ENCODE measurements at places on chromosomes 5 and 9.

GRCh38 chr5:58025809-58026208 is 434.1 kb downstream of the PLK2 start:
- H3K4me3 ChIP-seq: no peak overlapping the region
- no peaks in the 10 kb centered on the region for H3K27me3 ChIP-seq
- H3K27ac ChIP-seq: no peak overlapping the region

DNA sequence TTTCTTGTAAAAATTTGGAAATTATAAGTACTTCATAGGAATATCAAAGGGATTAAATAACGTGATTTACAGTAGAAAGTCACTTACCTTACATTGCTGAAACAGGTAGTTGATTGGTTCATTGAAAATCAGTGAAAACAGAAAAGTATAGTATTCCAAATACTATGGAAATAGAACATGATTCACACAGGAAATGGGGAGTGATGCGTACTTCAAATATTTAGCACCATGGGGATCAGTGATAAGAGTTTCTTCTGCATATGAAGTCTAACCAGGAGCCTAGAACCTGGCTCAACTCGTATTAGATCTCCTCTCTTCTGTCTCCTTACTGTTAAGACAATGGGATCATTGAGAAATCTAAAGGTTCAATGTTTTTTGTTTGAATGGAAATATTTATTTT is 133.3 kb downstream of the FAM174A start:
- no peak overlapping the region for H3K27ac ChIP-seq
- no peaks in the 10 kb centered on the region for H3K36me3 ChIP-seq
- no peaks in the 10 kb centered on the region for H3K4me1 ChIP-seq
- no peak overlapping the region for H3K4me3 ChIP-seq

DNA sequence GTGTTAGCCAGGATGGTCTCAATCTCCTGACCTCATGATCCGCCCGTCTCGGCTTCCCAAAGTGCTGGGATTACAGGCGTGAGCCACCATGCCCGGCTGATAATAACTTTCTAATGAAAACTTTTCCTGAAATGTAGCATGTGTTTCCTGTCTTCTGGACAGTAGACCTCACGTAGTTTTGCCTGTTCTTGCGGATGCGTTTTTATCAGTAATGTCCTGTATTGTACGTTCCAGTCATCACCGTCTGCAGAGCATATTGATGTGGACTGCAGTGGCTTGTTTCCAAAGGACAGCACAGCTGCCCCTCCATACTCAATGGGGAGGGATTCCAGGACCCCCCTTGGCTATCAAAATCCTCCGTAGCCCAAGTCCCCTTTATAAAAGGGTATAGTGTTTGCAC is 12.8 kb downstream of the EXOC3 start:
- no peak for DNase-seq
- H3K4me3 ChIP-seq: no peak overlapping the region
- peaks cover 14% of the 10 kb centered on the region for H3K36me3 ChIP-seq

- no peak overlapping the region for H3K4me3 ChIP-seq
Measured at GRCh38 chr9:98825414-98825813, 17.9 kb downstream of the GALNT12 start.

- DNase-seq: no peak
- H3K4me1 ChIP-seq: peaks cover 11% of the 10 kb centered on the region
- H3K4me3 ChIP-seq: no peak overlapping the region
- H3K36me3 ChIP-seq: no peaks in the 10 kb centered on the region
Measured at GRCh38 chr9:38228331-38229103, 159.5 kb upstream of the SHB start.

DNA sequence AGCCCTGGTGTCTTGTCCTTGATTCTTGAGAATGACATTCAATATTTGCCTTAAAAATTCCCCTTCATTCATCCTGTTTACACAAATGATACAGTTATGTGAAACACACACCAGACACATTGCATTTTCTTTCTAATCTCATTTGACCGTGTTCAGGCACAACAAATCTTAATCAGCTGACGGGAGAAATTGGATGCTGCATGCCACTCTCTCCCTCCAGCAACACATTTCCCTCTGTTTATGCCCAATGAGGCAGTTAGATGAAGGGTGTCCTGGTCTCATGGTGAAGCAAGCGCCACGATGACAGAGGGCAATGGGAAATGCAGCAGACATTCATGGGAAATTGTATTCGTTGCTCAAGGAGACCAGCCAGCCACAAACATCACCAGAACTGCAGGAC is 3.2 kb upstream of the FGF1 start:
- H3K4me1 ChIP-seq: no peaks in the 10 kb centered on the region
- H3K4me3 ChIP-seq: no peak overlapping the region
- H3K36me3 ChIP-seq: no peaks in the 10 kb centered on the region
- no peak for DNase-seq
- no peaks in the 10 kb centered on the region for H3K27me3 ChIP-seq

DNA sequence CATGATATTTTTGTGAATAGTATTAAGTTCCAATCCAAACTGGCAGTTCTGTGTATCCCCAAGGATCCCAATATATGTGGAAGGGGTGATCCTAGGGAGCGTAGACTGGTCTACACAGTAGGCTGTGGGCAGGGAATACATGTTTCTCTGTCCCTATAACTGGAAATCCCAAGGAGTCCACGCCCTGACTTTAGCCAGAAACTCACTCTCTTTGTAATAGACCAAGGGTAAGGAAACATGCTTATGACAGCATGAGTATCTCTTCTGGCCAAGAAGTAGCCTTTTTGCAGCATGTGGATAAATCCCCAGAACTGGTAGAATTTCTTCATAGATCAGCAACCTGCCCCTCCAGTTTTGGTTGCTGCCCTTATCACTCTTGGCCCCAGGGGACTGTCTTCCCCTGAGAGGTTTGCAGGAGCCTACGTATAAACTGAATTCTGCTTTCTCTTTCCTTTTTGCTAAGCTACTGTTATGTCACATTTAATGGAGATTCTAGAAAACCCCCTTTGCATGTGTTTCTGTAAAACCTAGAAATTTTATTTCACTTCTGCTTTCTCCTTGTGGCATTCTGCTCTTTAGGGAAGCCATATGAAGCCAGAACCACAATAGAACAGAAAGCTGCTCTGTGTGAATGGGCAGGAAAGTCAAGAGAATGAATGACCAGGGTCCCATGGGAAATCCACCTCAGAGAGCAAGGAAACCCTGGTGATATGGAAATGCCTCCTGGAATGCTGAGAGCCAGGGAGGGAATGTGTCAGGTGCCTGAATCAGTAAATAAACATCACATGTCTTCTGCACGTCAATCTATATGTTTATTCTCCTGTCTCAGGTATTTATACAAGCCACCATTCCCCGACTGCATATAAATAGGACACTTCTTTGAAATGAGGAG is 3.5 kb downstream of the IFNA2 start:
- no peak overlapping the region for H3K27ac ChIP-seq
- H3K36me3 ChIP-seq: no peaks in the 10 kb centered on the region
- peak; percentile 91 for DNase-seq

- H3K4me3 ChIP-seq: peak overlapping the region; percentile 39
- H3K4me1 ChIP-seq: peaks cover 57% of the 10 kb centered on the region
- DNase-seq: peak; percentile 67
- peak overlapping the region; percentile 71 for H3K27ac ChIP-seq
- no peaks in the 10 kb centered on the region for H3K27me3 ChIP-seq
Measured at GRCh38 chr9:133954862-133955529, 37.1 kb downstream of the VAV2 start.

- H3K36me3 ChIP-seq: no peaks in the 10 kb centered on the region
- no peak overlapping the region for H3K4me3 ChIP-seq
- peaks cover 3% of the 10 kb centered on the region for H3K27me3 ChIP-seq
- H3K27ac ChIP-seq: no peak overlapping the region
- H3K4me1 ChIP-seq: no peaks in the 10 kb centered on the region
Measured at GRCh38 chr5:90709323-90710155, 150.9 kb downstream of the ADGRV1 start.

- H3K4me1 ChIP-seq: peaks cover 5% of the 10 kb centered on the region
Measured at GRCh38 chr5:437281-437771, 5.7 kb upstream of the EXOC3 start.

- H3K4me1 ChIP-seq: peaks cover 6% of the 10 kb centered on the region
- no peak overlapping the region for H3K27ac ChIP-seq
- no peak overlapping the region for H3K4me3 ChIP-seq
- H3K27me3 ChIP-seq: no peaks in the 10 kb centered on the region
- no peaks in the 10 kb centered on the region for H3K36me3 ChIP-seq
Measured at GRCh38 chr5:139726248-139726647, 69.4 kb upstream of the PSD2 start.

- peaks cover 5% of the 10 kb centered on the region for H3K36me3 ChIP-seq
- H3K4me1 ChIP-seq: peaks cover 28% of the 10 kb centered on the region
- no peak overlapping the region for H3K4me3 ChIP-seq
- DNase-seq: no peak
Measured at GRCh38 chr9:121153642-121154041, 48.0 kb downstream of the RAB14 start.

DNA sequence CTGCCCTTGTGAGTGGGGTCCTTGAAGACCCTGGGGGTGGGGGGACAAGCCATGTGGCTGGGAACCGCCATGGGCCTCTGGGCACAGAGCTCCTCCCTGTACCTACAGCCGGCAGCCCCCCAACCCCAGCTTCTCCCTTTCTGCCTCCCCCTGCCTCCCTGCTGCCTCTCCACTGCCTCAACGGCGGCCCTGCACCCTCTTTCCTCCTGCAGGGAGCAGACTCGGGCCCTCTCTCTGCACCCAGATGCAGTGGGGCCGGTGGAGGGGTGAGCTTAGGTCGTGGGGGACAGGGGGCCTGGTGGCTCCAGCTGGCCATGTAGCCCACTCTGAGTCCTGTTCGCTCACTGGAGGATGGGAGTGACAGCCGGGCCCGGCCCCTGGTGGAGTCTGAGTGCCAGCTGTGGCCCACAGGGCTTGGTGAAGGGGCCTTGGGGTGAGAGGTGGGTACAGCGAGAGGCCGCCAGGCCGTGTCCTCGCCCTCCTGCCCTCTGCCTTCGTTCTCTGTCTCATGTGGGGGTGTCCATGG is 139.3 kb upstream of the COL5A1 start:
- no peak overlapping the region for H3K4me3 ChIP-seq
- H3K27me3 ChIP-seq: no peaks in the 10 kb centered on the region
- DNase-seq: no peak
- no peak overlapping the region for H3K27ac ChIP-seq
- no peaks in the 10 kb centered on the region for H3K4me1 ChIP-seq

DNA sequence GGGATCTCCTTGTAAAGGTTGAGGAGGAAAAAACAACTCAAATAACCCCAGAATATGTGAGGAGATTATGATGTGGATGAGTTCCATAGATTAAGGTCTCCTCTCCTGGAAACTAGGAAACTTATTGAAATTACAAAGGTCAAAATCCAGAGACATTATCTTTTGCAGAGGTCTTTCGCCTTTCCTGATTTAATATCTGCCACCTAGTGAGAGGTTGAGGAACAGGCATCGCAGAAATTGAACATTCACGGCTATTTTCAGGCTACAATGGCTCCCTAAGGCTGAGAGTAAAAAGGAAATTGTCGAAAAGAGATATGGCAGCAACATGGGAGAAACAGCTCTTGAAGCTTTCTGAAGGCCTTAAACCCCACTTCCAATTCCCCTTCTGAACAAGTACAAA is 127.5 kb upstream of the PLCXD3 start:
- no peaks in the 10 kb centered on the region for H3K36me3 ChIP-seq
- no peak overlapping the region for H3K27ac ChIP-seq
- H3K4me3 ChIP-seq: no peak overlapping the region
- DNase-seq: no peak

DNA sequence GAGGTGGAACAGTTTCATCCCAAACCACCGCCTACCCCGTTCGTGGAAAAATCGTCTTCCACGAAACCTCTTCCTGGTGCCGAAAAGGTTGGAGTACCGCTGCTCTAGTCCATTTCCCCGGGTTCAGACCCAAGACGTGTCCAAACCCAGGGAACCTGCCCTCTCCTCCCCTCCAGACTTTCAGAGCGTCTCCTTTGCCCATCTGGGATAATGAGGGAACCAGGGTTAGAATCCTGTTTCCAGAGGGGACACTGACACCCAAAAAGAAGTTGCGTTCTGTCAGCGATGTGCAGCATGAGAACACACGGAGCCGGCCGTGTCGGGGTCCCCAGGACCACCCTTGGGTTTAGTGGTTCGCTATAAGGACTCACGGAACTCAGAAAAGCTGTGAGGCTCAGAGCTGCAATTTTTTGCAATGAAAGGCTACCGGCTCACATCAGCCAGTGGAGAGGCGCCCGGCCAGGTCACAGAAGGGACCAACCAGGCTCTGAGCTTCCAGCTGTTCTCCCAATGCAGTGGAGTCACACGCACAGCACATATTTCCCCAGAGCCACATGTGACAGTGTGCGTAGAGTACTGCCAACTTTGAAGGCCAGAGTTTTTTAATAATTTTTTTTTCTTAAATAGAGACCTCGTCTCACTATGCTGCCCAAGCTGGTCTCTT is 19.4 kb downstream of the LAMC3 start:
- no peaks in the 10 kb centered on the region for H3K4me1 ChIP-seq
- H3K36me3 ChIP-seq: no peaks in the 10 kb centered on the region
- no peak overlapping the region for H3K27ac ChIP-seq
- no peak for DNase-seq
- no peak overlapping the region for H3K4me3 ChIP-seq

- no peak overlapping the region for H3K27ac ChIP-seq
- DNase-seq: no peak
- no peaks in the 10 kb centered on the region for H3K27me3 ChIP-seq
- H3K36me3 ChIP-seq: no peaks in the 10 kb centered on the region
- no peak overlapping the region for H3K4me3 ChIP-seq
Measured at GRCh38 chr9:82776508-82776907, 286.4 kb downstream of the RASEF start.

- no peaks in the 10 kb centered on the region for H3K36me3 ChIP-seq
- peak overlapping the region; percentile 78 for H3K27ac ChIP-seq
- H3K27me3 ChIP-seq: no peaks in the 10 kb centered on the region
- no peak for DNase-seq
Measured at GRCh38 chr9:76394960-76395252, 680 bp upstream of the RFK start.

DNA sequence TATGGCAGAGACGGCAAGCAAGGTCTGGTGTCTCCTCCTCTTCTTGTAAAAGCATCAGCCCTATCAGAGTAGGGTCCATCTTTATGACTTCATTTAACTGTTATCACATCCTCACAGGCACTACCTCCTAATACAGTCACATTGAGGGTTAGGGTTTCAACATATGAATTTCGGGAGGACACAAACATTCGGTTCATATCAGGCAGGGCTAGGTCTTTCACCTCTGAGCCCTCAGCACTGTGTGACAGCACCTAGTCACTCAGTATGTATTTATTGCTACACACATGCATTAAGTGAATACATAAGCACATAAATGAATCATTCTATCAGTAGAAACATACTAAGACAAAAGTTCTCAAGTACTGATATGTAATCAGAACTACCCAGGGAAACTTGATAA is 9.4 kb upstream of the BTF3 start:
- no peak overlapping the region for H3K4me3 ChIP-seq
- no peaks in the 10 kb centered on the region for H3K4me1 ChIP-seq
- H3K27ac ChIP-seq: no peak overlapping the region
- no peaks in the 10 kb centered on the region for H3K36me3 ChIP-seq
- no peak for DNase-seq

DNA sequence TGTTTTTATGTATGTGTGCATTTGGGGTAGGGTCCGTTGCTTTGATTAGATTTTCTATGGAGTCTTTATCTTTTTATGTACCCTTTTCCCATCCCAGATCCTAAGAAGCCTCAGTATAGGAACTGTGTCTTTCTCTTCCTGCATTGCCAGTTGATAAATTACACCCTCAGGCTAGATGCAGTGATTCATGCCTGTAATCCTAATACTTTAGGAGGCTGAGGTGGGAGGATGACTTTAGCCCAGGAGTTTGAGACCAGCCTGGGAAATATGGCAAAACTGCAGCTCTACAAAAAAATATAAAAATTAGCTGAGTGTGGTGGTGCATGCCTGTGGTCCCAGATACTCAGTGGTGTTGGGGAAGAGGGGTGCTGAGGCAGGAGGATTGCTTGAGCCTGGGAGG is 40.2 kb downstream of the NLN start:
- H3K4me1 ChIP-seq: no peaks in the 10 kb centered on the region
- no peak for DNase-seq
- no peak overlapping the region for H3K4me3 ChIP-seq
- no peaks in the 10 kb centered on the region for H3K36me3 ChIP-seq
- no peak overlapping the region for H3K27ac ChIP-seq
